Endothelial cell (in vitro differentiated cells): ENCODE measurements at places on chromosomes 1 and 21.

GRCh38 chr1:177427811-177428210 is 257.1 kb downstream of the BRINP2 start:
- DNase-seq = no peak

- no peak for DNase-seq
Measured at GRCh38 chr1:178282949-178283367, 189.1 kb downstream of the RASAL2 start.

GRCh38 chr1:232622981-232623380 is 7.0 kb downstream of the SIPA1L2 start:
- no peak for DNase-seq

DNA sequence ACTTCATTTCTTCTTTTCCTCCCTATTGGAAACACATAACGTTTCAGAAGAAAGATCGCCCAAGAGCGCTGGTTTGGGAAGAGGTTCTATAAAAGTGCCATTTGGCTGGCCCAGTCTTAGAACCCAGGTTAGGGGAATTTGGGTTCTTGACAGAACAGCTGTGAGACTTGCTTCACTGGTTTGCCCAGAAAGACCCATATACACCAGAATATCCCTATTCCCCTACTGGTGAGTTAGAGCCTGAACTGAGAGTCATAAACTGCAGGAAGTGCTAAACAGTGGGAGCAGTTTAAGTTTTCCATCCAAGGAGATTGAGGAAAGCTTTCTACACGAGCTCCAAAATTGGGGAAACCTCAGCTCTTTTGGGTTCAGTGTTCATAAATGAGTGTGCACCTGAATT is 275.2 kb downstream of the VAV3 start:
- no peak for DNase-seq

GRCh38 chr1:175179837-175180590 is 12.6 kb downstream of the KIAA0040 start:
- no peak for DNase-seq

GRCh38 chr1:178500936-178501554 is 4.3 kb upstream of the CLEC20A start:
- no peak for DNase-seq

- DNase-seq = no peak
Measured at GRCh38 chr1:226369110-226369509, 38.8 kb downstream of the PARP1 start.
